ENCODE measurements at places on chromosomes 1 and 21.

GRCh38 chr1:22318279-22318981, 133.2 kb upstream of the ZBTB40 start:
- DNase-seq = no peak

GRCh38 chr1:54608566-54609230, 14.6 kb downstream of the FAM151A start:
- no peak for DNase-seq

- no peak for DNase-seq
These were observed 200.7 kb downstream of the CHRM3 start for GRCh38 chr1:239587066-239587465.

GRCh38 chr1:209086486-209087192, 496.9 kb upstream of the CAMK1G start:
- DNase-seq = no peak

DNA sequence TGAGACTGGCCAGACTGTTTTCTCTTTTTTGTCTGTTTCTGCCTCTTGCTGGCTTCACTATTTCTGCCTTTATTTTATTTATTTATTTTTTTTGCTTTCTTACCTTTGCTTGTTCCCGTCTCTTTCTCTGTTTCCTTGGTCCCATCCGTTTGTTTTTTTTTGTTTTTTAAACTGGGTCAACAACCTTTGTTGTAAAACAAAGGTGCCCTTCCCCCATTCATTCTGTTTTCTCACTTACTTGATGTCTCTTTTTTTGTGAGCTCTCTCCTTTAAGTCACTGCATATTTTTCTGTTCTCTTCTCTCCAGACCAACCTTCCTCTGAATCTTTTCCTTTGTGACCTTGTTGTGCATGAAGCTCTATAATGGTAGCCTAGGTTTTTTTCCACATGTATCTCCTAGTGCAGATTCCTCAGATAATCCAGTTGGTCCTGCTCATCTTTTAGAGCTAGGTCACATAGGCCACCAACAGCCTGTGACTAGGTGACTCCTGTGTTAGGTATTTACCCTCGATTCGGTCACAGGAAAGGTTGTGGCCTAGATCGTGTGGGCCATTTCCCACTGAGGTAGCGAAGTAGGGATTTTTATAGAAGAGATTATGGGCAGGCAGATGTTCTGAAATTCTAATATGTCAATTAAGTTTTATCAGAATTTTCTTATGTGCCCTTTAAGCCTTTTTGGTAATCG, 15.9 kb downstream of the GNAI3 start:
- no peak for DNase-seq

Data from GF-D8 (cell line).